ENCODE measurements at places on chromosomes 1 and 21.

GRCh38 chr1:156376958-156377919, 8.2 kb downstream of the RHBG start:
- DNase-seq, result no peak

DNA sequence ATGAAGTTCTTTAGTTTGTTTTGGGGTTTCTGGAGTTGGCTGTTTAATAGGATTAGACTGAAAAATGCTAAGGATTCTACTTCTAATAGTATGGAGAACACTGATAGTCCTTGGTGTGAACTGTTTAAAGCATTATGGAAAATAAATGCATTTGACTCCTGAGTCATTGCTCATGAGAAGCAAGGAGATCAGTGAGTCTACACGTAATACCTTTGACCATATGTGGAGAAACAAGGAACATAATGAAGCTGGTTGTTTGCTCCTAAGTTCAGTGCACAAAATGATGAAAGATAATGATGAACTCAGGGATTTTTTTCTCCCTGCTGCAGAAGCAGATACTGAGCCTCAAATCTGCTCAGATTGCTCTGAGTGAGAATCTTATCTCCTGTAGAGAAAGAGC, 158.9 kb upstream of the COL11A1 start:
- DNase-seq, result no peak

GRCh38 chr1:162137179-162137960, 67.9 kb downstream of the NOS1AP start:
- DNase-seq, result no peak

- DNase-seq, result no peak
Measured at GRCh38 chr1:7208647-7209180, 423.5 kb downstream of the CAMTA1 start.

DNA sequence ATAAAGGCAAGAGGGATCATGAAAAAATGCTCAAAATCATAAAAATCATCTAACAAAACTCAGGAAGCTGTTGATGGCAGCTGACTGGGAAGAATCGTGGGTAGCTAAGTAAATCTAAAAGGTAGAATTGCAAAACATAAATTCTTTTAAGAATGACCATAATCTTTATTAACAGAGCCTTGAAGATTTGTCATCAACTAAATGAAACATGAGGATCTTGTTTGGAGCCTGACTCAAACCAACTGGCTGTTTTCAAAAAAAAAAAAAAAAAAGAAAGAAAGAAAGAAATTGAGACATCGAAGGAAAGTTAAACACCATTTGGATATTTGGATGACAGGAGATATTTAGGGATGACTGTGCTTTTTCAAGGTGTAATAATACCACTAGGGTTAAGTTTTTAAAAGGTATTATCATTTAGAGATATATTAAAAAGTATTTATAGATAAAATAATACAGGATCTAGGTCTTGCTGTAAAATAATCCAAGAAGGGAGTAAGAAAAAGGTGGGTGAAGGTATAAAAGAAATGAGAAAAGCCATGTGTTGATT, 48.6 kb downstream of the CD34 start:
- no peak for DNase-seq

GRCh38 chr1:41404308-41404761, 43.1 kb downstream of the FOXO6 start:
- peak; percentile 5 for DNase-seq

GRCh38 chr21:35195232-35195631, 146.1 kb upstream of the RUNX1 start:
- no peak for DNase-seq

DNA sequence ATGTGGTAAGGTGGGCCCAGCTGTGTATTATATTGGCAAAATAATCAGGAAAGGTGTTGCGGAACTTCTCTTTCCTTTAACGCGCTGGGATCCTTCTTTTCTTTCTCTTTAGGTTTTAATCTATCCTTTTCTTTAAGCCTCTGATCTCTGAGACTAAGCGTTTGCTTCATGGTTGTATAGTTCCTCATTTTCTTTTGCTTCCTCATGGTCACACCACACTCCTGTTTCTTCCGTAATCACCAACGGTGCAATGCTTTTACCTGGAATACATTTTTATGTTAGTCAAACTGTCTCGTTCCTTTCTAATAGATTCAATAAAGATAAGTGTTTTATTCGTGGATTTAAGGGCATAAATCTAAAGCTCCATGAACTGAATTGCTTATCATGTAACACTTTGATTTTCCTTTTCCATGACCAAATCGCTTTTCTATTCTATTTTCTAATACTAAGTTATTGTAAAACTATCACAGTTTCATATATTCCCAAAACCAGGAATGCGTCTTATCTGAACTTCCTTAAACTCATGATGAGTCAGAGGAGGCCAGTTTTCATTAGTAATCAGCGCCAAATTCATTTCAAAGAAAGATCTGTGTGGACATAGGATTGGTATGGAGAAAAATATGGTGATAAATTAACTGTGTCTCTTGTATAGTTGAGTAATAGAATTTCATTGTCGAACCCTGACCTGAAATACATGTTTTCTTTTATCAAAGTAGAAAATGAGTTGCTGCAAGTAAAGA, 12.2 kb downstream of the SDCCAG8 start:
- DNase-seq, result no peak

DNA sequence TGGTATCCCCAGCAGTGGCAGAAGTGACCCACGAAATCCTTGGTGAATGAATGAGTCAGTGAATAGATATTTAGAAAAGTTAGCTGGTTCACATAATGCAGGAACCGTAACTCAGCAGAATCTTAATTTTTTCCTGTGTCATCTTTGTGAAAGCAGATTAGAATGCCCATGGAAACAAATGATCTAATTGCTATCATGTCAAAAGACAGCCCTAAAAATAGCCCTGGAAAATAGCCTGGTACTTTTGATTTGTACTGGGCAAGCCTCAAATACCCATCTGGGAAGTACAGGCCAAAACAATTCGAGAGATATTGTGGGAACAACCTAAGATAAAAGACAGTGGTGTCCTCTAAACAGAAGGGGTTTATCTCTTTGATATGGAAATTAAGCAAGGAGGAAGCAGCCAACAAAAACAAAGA, 21.1 kb downstream of the FYB2 start:
- no peak for DNase-seq

DNA sequence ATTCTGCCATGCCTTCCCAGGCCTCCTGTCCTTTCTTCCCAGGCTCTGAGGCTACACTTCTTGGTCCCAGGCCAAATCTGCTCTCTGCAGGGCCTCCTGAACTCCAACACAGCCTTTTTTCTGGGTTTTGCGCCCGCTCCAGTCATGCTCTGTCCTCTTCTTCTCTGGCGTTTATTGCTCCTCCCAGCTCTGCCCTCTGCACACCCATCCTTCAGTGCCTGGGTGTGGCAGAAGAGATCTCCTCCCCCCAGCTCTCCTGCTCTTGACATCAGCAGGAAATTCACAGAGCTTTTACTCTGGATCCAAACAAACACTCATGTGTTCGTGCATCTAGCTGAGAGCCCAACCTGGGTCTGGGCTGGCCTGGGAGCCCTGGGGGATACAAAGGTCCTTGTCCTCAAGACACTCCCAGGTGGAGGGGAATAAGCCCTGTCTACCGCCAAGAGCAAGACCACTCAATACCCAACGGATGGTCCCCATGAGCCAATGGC, 22.9 kb upstream of the EPS8L3 start:
- no peak for DNase-seq

- no peak for DNase-seq
Measured at GRCh38 chr1:86552376-86552775, 5.5 kb downstream of the CLCA4 start.

GRCh38 chr1:49048188-49048587, 271.5 kb upstream of the BEND5 start:
- DNase-seq, result no peak

- DNase-seq, result no peak
Measured at GRCh38 chr1:165828669-165829329, 1.4 kb downstream of the UCK2 start.

DNA sequence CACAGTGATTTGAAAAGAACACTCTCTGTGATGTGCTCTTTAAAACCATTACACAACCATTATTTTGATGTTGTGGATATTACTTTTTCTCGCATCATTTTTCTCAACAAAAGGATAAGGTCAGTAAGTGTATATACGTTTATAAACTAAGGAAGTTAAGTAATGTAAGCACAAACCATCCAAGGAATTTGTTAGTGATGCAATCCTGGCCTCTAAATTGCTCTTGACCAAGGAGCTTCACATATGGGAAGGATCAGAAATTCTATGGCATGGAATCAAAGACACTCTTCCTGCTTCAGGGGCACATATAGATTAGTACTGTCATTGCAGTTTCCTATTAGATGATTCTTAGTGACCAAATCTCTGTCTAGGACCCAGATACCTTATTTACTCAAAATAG, 3.6 kb upstream of the PPP2R5A start:
- DNase-seq, result no peak

- DNase-seq, result no peak
Measured at GRCh38 chr1:27380224-27380623, 2.9 kb downstream of the CD164L2 start.

DNA sequence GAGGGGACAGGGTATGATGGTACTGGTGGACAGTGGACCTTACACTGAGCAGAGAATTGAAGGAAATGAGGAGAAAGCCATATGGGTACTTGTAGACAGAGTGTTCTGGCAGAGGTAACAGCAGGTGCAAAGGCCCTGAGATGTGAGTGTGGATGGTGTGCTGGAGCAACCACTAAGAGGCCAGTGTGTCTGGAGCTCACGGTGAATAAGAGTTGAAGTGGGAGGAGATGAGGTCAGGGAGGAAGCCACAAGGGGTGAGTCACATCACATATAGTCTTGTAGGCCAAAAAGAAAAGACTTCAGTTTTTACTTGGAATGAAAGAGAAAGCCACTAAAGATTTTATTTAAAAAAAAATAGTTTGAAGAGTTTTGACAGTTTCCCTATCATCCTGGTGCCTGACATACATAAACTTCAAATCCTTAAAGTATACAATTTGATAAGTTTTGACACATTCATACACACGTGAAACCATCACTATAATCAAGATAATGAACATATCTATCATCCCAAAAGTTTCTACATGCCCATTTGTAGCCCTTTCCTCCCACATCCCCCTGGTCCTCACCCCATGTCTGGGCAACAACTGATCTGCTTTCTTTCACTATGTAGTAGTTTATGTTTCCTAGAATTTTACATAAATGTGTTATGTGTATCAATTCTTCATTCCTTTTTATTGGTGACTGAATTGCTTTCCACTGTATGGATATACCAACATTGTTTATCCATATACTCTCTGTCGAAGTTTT, 148.4 kb downstream of the GPATCH2 start:
- peak; percentile 1 for DNase-seq

DNA sequence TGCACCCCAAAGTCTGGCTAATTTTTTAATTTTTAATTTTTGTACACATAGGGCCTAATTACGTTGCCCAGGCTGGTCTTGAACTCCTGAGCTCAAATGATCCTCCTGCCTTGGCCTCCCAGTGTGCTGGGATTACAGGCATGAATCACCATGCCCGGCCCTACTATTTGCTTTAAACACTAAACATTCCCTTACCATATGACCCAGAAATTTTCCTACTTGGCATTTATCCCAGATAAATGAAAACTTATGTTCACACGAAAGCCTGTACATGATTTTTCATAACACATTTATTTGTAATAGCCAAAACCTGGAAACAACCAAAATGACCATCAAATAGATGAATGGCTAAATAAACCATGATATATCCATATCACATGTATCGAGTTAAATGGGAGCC, 35.8 kb downstream of the NDUFS5 start:
- no peak for DNase-seq

- DNase-seq, result no peak
Measured at GRCh38 chr1:35688161-35688560, 30.5 kb downstream of the C1orf216 start.

GRCh38 chr1:42272920-42273319, 62.1 kb downstream of the FOXJ3 start:
- DNase-seq, result no peak

GRCh38 chr1:64196074-64196870, 7.2 kb upstream of the UBE2U start:
- DNase-seq, result no peak

DNA sequence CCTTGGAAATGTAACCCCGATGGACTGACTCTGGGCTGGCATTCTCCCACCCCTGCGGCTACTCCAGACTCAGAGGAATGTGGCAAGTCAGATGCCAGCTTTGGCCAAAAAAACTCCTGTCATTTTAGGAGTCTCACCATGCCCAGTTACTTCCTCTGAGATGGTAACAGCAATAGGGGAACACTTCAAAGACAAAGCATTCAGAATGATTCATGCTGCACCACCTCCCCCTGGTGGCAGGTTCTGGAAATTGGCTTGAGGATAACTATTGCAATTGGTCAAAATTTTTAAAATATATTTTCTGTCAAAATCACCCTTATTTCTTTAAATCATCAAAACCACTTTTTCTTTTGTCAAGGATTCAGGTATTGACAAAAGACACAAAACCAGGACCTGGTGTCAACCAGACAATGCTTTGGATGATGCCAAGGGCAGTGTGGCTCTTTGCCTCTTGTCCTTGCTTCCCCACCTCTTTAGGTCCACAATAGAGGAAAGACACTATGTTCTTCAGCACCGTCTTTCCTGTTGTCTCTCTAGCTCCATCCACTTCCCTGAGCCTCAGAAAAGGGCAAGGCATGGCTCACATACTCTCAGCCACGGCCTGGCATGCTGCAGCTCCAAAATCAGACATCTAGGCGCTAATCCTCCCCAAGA, 9.9 kb upstream of the CDCA8 start:
- peak; percentile 81 for DNase-seq

GRCh38 chr1:24206083-24206464, 19.0 kb upstream of the IFNLR1 start:
- no peak for DNase-seq

GRCh38 chr1:53310847-53311681, 16.8 kb downstream of the LRP8 start:
- DNase-seq, result no peak

- DNase-seq, result no peak
Measured at GRCh38 chr1:39671433-39671792, 494 bp downstream of the NT5C1A start.

- no peak for DNase-seq
Measured at GRCh38 chr1:246508897-246509688, 2.0 kb upstream of the SMYD3 start.

- no peak for DNase-seq
Measured at GRCh38 chr1:209884665-209885117, 53.3 kb upstream of the SYT14 start.

DNA sequence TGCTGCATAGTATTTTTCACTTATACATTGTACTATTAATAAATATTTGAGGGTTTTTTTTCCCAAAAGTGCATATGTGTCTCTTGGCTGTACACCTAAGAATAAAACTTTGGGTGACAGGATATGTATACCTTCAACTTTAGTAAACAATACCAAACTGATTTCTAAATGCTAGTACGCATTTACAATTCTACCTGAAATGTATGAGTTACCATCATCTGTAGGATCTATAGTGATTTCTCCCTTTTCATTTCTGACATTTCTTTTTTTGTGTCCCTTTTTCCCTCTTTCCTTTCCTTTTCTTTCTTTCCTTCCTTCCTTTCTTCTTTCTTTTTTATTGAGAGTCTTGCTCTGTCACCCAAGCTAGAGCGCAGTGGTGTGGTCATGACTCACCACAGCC, 16.7 kb upstream of the BMP8B start:
- DNase-seq, result no peak

- DNase-seq, result peak; percentile 86
Measured at GRCh38 chr1:206581571-206581981, 30.7 kb downstream of the EIF2D start.

Data from CD4-positive, alpha-beta T cell treated with Interleukin-12 subunit alpha and Interleukin-12 subunit beta, for 1 hour (primary cell).